ENCODE measurements at places on chromosomes 2 and 18. TPM values are rescaled to one million over a fixed set of nuclear protein-coding genes. Genes with fewer than 3 reads are reported as not detected.

DNA sequence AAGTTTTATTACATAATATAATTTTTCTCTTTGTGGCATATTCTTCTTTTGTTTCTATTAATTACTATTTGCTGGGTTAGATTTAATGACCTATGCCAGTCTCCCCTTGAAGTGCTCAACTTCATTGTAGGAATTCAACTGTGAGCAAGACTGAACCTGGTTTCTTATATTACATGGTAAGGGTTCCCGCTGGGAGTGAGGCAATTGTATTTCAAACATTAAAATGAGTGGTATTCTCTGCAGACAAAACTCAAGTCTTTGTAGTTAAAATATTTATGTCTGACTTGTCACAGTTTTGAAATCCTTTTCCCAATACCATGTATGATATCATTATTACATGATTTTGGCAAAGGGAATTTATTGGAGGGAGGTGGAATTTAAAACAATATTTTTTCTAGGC, 278.7 kb downstream of the GULP1 start:
- H3K4me3 ChIP-seq = no peak overlapping the region
- H3K4me1 ChIP-seq = no peaks in the 10 kb centered on the region
- H3K27me3 ChIP-seq = no peaks in the 10 kb centered on the region

- no peaks in the 10 kb centered on the region for H3K36me3 ChIP-seq
- H3K27me3 ChIP-seq = no peaks in the 10 kb centered on the region
- no peak for DNase-seq
These were observed 71.5 kb downstream of the SLC4A3 start for GRCh38 chr2:219698748-219699439.

- H3K4me3 ChIP-seq = no peak overlapping the region
- no peaks in the 10 kb centered on the region for H3K27me3 ChIP-seq
- H3K4me1 ChIP-seq = no peaks in the 10 kb centered on the region
- no peaks in the 10 kb centered on the region for H3K36me3 ChIP-seq
These were observed 13.3 kb upstream of the IAH1 start for GRCh38 chr2:9461079-9461478.

DNA sequence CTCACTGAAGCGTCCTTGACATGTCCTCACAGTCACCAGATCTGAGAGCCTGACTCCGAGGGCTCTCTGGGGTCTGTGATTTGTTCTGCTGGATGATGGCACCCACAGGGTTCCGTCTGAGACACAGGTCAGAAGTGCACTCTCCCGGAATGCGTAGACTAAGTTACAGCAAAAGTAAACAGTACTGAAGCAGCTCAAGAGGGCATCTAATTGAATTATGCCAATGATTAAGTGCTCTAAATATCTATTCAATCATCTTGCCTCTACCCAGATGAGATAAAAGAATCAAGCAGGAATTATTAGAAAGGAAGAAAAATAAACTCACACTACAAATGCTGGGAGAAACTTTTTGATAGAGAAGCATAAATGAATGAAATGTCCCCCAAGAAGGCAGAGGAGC, 544.1 kb downstream of the SOX11 start:
- no peaks in the 10 kb centered on the region for H3K36me3 ChIP-seq
- DNase-seq = no peak
- no peak overlapping the region for H3K4me3 ChIP-seq
- H3K4me1 ChIP-seq = no peaks in the 10 kb centered on the region
- H3K27ac ChIP-seq = no peak overlapping the region

The SH3RF3 gene
- not detected for total RNA-seq

The DSG1 gene
- not detected for total RNA-seq

The RAX gene
- total RNA-seq = not detected
